ENCODE measurements at places on chromosomes 2 and 18.

DNA sequence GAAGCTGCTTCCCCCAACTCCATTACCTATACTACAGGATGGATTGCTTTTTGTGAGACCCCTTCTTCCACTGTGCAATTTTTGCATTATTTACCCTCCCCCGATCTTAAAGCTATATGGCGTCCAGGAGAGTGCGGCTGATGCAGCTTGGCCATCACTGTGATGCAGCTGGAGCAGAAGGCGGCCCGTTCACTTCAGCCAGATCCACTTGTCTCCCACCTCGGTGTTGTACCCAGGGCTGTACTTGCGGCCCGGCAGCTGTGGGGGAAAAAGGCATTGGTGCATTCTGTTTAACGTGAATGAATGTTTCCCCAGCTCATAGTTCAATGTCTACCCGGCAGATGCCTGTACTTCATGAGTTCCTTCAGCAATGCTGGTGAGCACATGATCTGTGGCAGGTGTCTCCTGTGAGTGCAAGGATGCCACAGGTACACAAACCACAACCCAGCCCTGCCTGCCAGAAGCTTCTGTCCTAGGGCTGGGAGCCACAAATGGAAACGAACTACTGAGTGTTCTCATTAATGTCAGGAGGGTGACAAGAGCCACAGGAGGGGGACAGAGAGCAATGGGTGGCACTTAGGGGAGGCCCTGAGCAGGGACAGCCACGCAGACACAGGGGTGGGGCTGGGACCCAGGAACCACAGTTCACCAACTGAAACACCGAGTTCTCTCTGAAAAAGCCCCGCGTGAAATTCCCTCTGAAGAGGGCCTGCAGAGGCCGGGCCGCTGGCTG, 64.0 kb downstream of the NDUFA10 start:
- no peak for DNase-seq

GRCh38 chr2:48954935-48955334, 199.4 kb downstream of the FSHR start:
- no peak for DNase-seq

DNA sequence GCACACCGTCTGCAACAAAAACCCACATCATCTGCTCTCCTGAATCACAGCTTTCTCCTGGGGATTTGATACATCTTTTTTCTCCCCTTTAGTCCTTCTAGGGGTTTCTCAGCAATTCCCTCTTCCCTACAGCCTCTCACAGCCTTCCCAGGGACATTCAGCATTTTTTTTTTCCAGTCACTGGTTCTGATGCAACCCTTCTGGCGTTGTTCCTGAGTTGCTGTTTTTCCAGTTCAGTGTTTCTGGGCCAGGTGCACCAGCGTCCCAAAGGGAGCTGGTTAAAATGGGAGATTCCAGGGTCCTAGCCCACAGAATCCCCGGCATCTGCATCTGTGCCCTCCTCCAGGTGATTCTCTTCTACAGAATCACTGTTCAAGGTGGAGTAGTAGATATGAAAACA, 36.1 kb downstream of the ADCY3 start:
- no peak for DNase-seq

GRCh38 chr2:27885234-27885633, 5.0 kb downstream of the RBKS start:
- no peak for DNase-seq

DNA sequence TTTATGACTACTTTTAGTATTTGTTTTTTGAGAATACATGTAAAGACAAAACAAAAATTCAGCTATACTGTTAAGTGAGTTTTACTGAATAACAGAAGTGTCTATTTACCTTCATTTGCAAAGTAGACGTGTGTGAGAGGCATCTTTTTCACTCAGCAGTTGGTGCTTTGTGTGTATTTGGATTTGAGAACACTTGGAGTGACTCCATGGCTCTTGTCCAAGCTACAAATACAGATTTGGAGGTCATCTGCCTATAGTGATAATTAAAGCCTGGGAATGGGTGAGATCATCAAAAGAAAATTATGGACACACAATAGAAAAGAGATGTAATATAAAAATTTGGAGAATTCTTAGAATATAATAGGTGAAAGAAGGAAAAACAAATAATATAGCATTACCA, 6.2 kb downstream of the NAB1 start:
- DNase-seq, result peak; percentile 15

DNA sequence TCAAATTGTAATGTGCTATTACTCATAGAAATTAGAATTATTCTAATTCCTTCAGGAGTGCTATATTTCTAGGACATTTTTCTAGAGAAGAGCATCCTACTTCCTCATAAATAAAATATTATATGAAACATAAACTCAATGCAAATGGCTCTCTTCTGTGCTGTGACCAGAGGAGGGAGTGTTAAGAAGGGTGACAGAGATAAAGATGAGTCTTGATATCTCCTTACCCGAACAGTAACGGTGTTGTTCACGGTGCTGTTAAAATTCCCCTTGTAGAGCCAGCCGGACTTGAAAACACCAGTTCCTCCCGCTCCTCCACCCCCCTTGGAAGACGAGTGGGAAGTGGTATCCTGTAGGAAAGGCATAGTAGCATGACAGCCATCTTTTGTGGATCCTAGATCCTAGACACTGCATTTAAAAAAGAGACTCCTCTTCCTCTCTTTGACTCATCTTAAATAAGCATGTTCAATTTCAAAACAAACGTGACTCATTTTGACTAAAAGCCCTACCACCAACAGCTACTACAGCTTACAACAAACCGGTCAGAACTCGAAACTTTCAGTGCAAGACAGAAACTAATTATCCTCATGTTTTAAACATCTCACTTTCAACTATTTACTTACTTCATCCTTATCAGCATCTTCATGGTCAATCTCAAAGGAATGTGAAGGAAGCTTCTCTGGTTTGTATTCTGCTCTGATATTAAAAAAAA, 156.3 kb downstream of the DOCK10 start:
- no peak for DNase-seq

All from DMS 273 treated with DMSO at 0.1 percent for 48 hours (cell line).